T-cell (primary cell): ENCODE measurements at places on chromosomes 1 and 21.

DNA sequence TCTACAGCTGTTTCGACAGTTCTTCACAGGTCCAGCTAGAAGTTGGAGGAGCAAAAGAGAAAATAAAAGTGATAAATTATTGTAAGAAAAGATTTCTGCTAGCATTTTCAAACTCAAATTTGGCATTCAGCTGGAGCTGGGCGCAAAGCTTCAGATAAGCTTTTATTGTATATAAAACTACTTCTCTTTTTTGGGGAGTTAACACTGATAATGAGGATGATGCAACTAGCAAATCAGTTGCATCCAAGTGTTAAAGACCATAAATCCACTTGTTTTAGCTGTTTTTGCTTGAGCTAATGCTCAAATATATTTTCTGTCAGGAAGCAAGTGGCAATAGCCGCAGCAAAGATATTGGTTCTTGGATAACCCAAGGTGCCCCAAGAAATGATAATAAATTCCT is 127.1 kb upstream of the PKN2 start:
- DNase-seq: no peak

DNA sequence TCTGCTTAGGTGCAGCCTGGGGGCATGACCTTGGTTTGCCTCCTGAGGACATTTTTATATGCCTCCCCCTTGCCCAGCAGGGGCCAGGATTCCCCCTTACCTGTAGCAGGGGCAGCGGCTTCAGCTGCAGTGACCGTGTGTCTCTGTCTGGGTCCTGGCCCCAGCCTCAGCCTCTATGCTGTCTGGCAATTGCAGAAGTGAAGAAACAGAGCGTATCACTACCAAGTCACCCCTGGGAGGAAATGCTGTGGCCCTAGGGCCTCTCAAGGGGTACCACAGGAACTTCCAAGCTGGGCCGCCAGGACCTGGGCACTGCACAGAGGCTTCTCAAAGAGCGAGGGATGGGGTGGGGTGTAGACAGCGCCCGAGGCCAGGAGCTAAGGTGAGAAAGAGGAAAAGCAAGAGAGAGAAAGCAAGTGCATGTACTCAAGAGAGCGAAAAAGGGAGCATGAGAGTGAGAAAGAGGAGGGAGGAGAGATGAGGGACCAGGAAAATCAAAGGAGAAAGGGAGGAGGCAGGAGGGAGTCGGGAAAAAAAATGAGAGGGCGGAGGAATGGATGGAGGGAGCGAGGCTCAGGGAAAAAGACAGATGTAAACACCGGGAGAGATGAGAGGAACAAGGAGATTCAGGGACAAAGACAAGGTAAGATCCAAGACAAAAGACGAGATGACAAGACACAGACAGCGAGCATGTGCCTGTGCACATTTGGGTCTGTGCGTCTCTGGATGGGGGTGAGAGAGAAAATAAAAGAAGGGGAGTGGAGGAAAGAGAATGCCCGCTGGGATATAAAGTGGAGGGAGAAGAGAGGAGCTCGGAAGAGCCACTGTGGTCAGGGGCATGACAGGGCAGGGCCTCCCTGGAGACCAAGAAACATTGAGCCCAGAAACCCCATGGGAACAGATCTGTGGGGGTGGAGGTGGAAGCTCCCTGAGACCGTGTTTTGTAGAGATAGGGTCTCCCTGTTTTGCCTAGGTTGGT is at the start of gene PTAFR:
Gene PTAFR (minus strand): TSS at position 199 of the 979 bp plus-strand sequence. CDS start 25,669 bp downstream, outside the sequence.
- no peak for DNase-seq

- DNase-seq: no peak
Measured at GRCh38 chr1:88922214-88922613, 30.8 kb upstream of the GTF2B start.

GRCh38 chr1:234355782-234356510 is 17.3 kb upstream of the COA6 start:
- no peak for DNase-seq

- DNase-seq: no peak
Measured at GRCh38 chr1:206510371-206510770, 3.0 kb downstream of the RASSF5 start.

DNA sequence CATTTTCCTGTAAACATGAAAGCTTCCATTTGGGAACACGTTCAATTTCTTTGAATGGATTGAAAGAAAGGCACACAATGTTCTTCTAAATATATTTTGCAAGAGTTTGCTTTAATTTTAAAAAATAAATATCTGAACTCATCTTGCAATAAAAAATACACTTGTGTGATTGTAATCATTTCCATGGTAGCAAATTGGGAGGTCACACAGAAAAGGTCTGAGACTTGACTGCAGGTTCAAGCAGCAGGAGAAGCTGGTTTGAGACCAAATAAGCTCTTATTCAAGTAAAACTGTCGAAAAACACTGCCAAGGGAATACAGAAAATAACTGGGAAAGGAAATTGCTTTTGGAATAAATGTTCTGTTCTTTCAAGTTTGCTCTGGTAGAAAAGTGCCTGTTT is 498.9 kb downstream of the ADGRL2 start:
- DNase-seq: no peak

DNA sequence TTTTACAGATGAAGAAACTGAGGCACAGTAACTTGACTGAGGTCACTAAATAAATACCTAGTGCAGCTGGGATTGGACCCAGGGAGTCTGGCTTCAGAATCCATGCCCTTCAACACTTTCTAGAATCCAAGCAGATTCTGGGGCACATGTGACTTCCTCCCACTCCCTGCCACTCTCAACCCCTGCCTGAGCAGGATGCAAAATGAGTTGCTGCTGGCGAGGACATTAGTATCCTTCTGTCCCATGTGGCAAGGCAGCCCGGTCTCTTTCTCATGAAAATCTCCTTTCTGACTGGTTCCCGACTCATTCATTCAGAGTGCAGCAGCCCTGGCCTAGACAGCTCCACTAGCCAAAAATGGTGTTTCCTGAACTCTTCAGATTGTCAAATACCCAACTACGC is 28.4 kb downstream of the TNNT2 start:
- DNase-seq: no peak

DNA sequence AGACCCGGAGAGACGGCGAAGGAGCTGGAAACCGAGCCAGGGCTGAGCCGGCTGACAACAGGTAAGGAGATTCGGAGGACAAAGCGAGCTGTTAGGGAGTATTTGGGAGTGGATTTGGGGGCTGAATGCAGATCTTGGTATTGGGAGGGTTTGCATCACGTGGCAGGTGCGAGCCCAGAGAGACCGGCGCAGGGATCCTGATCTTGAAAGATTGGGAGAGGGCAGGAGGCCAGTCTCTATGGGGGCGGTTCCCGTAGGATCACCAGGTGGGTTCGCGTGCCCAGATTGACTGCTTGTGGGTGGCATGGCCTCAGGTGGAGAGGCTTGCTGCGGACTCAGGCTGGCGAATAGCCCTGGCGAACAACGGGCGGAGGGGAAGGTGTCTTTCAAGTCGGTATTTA is 204 bp downstream of the CIART start:
- DNase-seq: no peak

DNA sequence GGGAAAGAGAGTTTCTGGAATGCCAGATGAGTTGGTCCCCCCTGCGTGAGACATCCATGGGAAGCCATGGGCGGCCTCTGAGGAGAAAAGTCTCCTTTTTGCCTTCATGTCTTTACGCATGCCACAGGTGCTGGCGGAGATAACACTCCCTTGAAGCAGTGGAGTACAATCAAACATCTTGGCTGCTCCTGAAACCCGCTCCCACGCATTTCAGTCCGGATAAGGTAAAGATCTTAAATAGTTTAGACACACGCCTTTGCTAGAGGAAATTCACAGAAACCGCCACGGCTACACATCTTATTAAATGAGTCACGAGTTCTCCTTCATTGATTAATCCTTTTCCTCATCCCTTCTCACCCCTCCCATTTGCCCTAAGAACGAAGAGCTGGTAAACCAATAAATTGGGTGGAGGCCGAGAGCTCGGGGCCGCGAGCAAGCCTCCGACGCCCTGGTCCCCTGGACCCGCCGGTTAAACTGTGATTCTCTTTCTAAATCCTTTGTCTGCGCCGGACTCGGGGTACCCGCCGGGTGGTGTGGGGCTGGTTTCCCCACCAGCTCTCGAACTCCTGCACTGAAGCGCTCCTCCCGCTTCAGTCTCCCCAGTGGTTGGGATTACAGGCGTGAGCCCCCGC is 6.6 kb upstream of the ZNF669 start:
- no peak for DNase-seq

GRCh38 chr1:193113258-193113991 is 8.2 kb upstream of the GLRX2 start:
- no peak for DNase-seq

GRCh38 chr21:37208056-37208721 is 58.9 kb downstream of the VPS26C start:
- DNase-seq: no peak

DNA sequence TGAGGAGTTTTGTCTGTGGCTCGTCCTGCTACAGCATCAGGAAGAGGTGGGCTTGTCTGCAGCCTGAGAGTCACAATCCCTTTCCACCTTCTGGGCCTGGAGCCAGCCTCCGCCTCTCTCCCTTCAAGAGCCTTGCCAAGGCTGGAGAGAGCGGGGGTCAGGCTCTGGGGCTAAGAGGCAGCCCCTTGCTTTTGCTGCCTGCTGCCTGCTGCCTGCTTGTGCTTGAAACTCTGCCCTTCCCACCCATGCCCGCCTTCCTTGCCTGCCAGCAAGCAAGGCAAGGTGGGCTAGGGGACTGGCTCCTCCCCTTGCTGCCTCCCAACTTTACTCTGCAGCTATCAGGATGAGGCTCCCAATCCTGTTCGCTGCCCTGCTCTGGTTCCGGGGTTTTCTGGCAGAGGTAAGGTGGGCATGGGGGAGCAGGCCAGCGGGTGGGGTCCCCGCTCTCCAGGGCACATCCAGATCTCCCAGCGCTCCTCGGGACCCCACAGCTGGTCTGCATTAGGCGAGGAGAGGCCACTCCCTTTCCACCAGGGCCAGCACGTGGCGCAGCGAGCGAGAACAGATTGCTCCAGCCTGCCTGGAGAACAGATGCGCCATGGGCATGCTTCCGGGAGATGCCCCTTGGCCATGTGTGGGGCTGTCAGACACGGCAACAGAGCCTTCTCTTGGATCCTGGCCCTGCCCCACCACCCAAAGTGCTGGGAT is 7.5 kb upstream of the PTPN7 start:
- no peak for DNase-seq

DNA sequence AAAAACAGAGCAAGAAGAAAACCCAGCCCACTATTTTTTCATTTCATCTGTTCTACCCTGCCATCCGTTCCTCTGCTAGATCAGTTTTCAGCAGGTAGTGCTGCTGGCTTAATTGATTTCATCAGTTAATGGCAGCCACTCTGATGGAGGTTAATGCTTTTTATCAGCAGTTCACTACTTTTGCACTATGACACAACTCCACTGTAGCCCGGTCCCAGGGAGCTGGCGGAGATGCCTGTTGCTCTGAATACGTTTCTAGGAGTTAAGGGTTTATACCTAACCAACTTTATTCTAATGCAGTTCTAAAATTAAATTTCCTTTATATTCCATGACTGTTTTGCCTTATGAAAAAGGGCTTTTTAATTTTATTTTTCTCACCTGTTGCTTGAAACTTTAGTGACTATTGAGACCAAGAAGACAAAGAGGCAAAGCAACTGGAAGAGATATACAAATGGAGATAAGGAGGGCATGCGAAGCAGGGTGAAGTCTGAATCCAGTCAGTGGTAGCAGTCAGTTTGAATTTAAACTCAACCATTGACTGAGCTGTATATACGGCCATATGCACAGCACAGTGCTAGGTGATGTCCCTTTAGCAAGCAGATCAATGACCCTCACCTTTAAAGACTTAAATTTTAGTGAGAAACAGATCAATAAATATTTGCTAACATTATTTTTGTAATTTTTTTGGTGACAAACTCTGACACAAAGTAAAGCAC is 477.9 kb downstream of the LMO4 start:
- no peak for DNase-seq

- DNase-seq: no peak
Measured at GRCh38 chr21:36202726-36203602, 46.3 kb downstream of the DOP1B start.

GRCh38 chr1:208235982-208236761 is 8.0 kb downstream of the PLXNA2 start:
- no peak for DNase-seq

DNA sequence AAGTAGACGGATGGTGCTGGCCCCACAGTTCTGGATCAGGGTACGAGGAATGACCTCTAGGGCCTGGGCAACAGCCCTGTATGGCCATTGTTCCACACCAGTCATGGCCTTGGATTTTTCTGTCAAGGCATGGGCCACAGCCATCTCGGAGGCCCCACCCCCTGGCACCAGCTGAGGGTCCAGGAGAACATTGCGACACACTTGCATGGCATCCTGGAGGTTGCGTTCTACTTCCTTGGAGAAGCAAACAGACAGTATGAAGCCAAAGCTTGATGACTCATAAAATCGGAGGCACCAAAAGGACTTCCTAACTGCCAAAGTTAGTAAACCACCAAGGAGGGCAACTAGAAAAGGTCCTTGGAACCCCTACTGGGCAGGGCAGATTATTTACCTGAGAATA is 11.9 kb upstream of the VHLL start:
- DNase-seq: no peak

- DNase-seq: no peak
Measured at GRCh38 chr1:210448297-210448892, 119.7 kb downstream of the HHAT start.

- DNase-seq: no peak
Measured at GRCh38 chr1:183313063-183313462, 105.1 kb downstream of the NMNAT2 start.

- no peak for DNase-seq
Measured at GRCh38 chr1:165826565-165827267, 698 bp upstream of the UCK2 start.

- no peak for DNase-seq
Measured at GRCh38 chr21:35294231-35294898, 245.3 kb upstream of the RUNX1 start.

DNA sequence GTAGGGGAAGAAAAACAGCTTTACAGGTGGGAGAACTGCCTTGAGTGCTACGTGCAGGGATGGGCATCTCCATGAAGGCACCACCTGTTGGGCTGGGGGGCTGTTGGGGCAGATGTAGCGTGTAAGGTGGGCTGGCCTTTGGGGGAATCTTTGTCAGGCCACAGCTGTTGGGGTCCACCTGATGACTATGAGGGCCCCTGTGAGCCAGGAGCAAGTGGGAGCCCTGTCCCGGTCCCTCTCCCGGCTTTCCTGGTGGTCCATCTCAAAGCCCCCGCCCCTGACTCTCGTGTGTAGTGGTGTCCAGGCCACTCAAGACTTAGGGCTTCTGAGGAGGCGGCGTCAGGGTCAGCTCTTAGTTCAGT is 13.5 kb downstream of the SLC37A1 start:
- no peak for DNase-seq

- DNase-seq: no peak
Measured at GRCh38 chr1:241411056-241411775, 54.2 kb upstream of the RGS7 start.

DNA sequence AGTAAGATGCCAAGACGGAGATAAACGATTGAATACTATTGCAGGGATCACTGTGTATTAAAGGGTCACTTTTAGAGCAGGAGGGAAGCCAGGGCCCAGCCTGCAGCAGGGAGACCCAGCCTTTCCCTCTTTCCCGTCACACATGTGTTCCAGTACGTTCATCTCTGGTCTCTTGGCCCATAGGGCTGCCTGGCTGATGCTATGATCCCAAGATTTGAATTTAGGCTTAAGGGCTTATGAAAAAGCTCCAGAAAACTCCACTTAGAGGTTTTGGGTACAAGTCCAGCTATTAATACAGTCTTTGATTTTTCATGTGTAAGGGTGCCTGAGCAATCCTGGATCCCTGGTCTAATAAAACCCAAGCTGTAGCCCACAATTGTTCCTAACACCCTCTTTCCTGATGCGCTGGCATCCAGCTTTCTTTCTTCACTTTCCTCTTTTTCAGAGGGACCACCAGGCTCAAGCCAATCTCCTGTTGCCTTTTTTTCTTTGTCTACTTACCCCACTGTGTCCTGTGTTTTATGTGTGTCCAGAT is 359.6 kb upstream of the USP24 start:
- DNase-seq: no peak

- no peak for DNase-seq
Measured at GRCh38 chr1:159509440-159510228, 26.2 kb downstream of the OR10J5 start.
